Right forelimb (tissue), 1 donor: ENCODE measurements at places on chromosomes 11 and 22.

GRCh38 chr11:70509476-70509875 lies 111.1 kb downstream of the CTTN start:
- no peak for DNase-seq

GRCh38 chr11:22685111-22685510 lies 18.7 kb downstream of the GAS2 start:
- DNase-seq, result no peak

DNA sequence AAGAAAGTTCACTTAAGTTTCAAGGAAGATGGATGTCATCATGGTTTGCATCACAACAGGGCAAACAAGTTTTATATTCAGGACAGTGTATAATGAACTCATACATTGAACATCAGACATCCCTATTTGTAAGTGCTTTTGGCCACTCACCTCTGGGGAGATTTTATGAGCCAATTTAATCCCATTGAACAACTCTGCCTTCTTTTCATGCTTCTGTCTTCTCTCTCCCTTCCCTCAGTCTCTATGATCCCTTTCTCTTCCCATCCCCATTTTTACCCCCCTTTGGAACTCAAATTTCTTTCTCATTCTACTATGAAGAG lies 234.3 kb upstream of the POU2AF2 start:
- no peak for DNase-seq

- no peak for DNase-seq
These were observed 127.0 kb downstream of the MRTFA start for GRCh38 chr22:40509401-40510134.

GRCh38 chr22:17410576-17410975 lies 41.3 kb downstream of the CECR2 start:
- DNase-seq, result no peak

GRCh38 chr11:92702805-92703448 lies 266.5 kb upstream of the MTNR1B start:
- DNase-seq, result no peak

GRCh38 chr11:85718991-85719807 lies 33.2 kb upstream of the CCDC89 start:
- peak; percentile 68 for DNase-seq

DNA sequence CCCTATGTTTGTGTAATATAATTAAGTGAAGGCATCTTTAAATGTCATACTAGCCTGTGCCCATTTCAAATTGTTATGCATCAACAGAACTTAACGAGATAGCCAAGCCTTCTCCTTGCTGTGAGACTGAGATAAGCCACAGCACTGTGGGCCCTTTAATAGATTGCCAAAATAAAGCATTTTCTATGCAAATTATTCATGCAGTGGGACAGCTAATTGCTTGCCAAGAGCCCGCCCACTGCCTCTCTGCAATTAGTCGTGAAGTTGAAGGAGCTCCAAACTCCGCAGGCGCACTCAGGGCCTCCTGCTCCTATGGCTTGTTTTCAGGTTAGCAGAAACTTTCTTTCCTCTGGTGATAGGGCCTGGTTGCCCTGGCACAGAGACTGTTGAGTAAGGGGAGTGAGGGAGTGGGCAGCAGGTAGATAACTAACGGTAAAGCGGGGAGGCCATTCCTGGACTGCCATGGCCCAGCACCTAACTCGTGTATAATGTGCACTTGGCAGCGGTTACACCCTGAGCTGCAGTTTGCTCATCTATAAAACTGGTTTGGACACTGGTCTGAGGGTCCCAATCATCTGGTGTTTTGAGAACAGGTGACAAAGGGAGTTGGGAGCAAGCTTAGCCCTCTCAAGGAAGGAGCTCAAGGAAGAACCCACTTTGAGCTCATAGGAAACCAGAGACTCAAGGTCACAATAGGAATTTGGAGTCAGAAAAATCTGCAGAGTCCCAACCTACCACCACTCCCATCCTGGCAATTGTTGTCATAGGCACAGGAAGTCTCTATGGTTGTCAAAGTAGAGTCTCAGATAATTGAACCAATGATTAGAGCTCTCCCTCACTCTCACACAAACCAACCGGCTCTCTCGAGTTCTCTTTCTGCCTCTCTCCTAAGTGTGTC lies 33.9 kb upstream of the RIC3 start:
- no peak for DNase-seq
